ENCODE measurements at places on chromosomes 11 and 22. TPM values are rescaled to one million over a fixed set of nuclear protein-coding genes. Genes with fewer than 3 reads are reported as not detected.

Gene RIN1
- total RNA-seq: 2.9 TPM

Gene HBB
- not detected for total RNA-seq

Gene PRPF19
- total RNA-seq: 33.8 TPM

Gene TH
- total RNA-seq: not detected

Gene CDC42BPG
- 0.16 TPM for total RNA-seq

Gene OR2AG1
- total RNA-seq: under 0.01 TPM

Gene FAM83F
- not detected for total RNA-seq

Gene APOL5
- total RNA-seq: not detected

Gene CRY2
- 14.5 TPM for total RNA-seq
